Urothelium cell line (cell line): ENCODE measurements at places on chromosomes 2 and 18.

DNA sequence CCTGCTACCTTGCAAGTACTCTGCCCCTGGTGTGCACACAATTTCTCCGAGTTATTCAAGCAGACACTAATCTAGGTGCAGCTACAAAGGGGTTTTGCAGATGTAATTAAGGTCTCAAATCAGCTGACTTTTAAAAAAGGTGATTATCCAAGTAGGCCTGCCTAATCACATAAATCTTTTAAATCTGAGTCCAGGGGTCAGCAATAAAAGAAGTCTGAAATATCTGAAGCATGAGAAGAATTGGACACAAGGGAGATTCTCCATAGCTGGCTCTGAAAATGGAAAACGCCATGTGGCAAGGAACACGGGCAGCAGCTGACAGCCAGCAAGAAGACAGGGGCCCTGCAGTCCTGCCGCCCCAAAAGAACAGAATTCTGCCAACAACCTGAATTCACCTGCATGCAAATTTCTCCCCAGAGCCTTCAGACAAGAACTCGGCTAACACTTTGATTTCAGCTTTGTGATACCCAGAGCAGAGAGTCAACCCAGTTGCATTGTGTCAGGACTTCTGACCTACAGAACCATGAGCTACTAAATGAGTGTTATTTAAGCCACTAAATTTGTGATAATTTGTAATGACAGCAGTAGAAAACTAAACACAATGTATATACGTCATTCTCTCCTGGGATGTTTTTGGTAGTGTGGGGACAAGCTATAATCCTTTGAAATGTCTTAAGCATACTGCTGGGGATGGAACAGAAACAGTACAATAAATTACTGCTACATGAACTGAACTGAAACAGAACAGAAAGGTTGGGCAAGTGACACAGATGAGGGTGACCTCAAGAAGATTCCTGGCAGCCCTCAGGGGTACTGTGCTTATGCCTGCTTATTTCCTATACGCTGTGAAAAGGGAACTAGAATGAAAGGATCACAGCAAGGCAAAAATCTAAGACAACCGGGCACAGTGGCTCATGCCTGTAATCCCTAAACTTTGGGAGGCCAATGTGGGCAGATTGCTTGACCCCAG, 3.2 kb downstream of the INO80C start:
- no peak for DNase-seq

- no peak for DNase-seq
These were observed 62.3 kb upstream of the FSIP2 start for GRCh38 chr2:185676316-185676715.

DNA sequence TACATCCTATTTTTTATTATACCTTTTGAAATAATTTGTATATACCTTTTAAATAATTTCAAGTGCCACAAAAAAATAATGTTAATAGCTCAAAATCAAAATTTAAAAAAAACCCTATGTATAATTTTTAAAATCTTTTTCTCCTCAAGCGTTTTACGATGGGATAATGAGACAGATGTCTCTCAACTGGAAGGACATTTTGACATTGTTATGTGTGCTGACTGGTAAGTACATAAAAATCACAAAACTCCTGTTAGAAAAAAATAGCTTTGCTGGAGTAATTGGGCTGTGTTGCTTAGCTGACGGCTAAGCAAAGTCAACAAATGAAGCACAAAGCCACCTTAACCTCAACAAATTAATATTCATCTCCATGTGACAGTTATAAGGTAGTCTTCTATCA, 198.0 kb upstream of the SIX3 start:
- DNase-seq: no peak

DNA sequence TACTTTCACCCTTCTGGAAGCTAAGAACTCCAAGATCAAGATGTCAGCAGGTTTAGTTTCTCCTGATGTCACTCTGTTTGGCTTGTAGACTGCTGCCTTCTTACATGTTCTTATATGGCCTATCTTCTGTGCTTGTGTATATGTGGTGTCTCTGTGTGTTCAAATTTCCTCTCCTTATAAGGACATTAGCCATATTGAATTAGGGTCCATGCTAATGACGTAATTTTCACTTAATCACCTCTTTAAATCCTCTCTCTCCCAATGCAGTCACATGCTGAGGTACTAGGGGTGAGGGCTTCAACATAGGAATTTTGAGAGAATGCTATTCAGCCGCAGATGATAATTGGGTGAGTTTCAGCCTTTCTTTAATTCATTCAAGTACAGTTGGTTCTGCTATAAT, 458.3 kb upstream of the SYT4 start:
- no peak for DNase-seq

- DNase-seq: no peak
These were observed 37.4 kb upstream of the EPAS1 start for GRCh38 chr2:46259777-46260168.

GRCh38 chr2:220241423-220241822, 614.0 kb downstream of the SLC4A3 start:
- DNase-seq: no peak

DNA sequence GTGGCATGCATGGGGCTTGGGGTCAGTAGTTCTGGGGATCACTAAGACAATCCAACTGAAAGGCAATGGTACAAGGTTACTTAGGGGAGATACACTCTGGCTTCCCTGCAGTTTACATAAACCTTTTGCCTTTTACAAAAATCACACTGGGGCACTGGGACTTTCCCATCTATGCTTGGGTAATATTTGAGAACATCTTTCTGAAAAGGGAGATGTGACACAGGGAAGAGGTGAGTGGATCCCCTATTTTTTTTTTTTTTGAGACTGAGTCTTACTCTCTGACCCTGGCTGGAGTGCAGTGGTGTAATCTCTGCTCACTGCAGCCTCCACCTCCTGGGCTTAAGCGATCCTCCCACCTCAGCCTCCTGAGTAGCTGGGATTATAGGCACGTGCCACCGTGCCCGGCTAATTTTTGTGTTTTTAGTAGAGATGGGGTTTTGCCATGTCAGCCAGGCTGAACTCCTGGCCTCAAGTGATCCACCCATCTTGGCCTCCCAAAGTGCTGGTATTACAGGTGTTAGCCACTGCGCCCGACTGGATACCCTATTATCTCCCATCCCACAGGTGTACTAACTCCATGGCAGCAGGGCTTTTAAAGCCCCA, 82.8 kb upstream of the DNMT3A start:
- no peak for DNase-seq

- DNase-seq: no peak
These were observed 57.5 kb downstream of the KCTD18 start for GRCh38 chr2:200452377-200452776.

- no peak for DNase-seq
These were observed 942.9 kb upstream of the KLHL29 start for GRCh38 chr2:22442051-22442450.

GRCh38 chr2:3965211-3965610, 261.8 kb downstream of the DCDC2C start:
- no peak for DNase-seq

DNA sequence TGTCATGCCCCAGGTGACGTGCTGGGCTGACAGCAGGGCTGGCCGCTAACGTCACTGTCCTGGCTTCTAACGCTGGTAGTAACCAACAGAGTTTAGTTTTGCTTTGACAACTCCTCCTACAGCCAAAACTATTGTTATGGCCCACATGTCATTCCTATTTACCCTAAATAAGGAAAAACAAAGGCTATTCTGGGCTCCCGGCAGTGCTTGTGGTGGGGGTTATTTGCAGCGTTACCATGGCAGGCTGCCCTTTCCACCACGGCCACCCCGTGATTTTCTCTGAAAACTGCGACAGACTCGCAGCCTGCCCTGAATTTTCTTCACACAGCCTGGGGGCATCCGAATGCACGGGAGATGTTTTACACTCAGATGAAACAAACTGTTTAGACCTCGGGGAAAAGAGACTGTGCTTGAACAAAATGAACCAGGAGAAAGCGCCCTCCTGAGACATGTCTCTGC, 115.2 kb downstream of the FAM210A start:
- no peak for DNase-seq

DNA sequence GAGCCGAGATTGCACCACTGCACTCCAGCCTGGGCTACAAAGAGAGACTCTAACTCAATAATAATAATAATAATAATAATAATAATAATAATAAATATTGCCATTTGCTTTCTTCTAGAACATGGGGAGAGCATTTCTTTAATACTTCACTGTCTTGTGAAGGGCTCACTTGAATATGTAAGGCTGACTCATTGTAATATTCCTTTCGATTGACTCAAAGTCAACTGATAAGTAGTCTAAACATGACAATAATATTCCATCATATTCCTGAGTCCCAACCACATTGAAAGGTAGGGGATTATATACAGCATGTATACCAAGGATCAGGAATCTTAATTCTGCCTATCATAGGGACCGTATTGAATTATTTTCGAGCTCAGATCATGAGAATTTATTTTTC, 949.2 kb downstream of the DSC3 start:
- no peak for DNase-seq

DNA sequence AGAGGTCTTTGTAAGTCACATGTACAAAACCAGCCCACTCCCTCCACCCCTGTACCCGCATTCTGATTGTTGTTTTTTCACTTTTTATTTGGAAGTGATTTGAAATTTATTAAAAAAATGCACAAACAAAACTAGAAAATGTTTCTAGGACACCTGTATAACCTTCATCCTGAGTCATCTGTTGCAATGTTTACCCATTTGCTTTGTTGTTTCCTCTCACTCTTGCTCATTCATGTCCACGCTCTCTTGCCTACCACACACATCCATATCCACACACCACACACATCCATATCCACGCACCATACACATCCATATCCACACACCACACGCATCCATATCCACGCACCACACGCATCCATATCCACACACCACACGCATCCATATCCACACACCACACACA, 18.8 kb downstream of the ZNF407 start:
- no peak for DNase-seq

DNA sequence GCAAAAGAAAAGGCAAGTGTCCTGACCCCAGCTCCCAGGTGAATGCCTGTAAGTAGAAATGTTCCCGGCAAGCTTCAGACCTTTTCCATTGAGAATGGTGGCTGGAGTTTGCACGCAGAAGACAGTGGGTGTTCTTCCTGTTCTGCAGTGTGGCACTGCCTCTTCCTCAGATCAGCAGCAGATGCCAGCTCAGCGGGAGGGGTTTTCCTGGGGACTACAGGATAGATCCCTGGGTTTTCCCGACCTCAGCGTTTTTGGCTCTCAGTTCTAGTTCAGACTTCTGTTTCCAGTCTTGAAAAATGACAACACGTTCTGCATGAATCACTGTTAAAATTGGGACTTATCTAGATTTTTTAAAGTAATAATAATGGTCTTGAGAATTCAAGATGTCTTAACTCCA, 39.2 kb downstream of the GRHL1 start:
- DNase-seq: no peak

DNA sequence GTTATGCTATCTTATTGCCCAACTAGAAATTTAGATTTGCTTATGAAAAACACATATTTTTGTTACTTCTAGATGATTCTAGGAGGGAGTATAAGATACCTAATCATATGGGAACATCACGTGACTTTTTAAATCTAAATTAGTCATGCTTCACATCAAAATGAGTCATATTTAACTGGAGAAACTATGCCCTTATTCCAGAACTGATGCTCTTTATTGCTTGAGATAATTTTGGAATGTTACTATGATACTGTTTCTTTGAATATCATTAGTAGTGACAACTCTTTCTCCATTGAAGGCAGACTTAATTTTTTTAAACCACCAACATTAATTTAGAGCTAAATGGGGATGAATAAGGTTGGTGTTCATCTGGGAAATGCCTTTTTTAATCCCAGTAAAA, 19.9 kb upstream of the ELAC1 start:
- DNase-seq: no peak

DNA sequence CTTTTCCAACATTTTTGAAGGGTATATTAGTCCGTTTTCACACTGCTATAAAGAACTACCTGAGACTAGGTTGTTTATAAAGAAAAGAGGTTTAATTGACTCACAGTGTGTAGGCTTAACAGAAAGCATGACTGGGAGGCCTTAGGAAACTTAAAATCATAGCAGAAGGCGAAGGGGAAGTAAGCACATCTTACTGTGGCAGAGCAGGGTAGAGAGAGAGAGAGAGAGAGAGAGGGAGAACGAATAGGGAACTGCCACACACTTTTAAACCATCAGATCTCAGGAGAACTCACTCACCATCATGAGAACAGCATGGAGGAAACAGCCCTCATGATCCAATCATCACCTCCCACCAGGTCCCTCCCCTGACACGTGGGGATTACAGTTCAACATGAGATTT, 420.3 kb downstream of the SOCS6 start:
- DNase-seq: no peak

DNA sequence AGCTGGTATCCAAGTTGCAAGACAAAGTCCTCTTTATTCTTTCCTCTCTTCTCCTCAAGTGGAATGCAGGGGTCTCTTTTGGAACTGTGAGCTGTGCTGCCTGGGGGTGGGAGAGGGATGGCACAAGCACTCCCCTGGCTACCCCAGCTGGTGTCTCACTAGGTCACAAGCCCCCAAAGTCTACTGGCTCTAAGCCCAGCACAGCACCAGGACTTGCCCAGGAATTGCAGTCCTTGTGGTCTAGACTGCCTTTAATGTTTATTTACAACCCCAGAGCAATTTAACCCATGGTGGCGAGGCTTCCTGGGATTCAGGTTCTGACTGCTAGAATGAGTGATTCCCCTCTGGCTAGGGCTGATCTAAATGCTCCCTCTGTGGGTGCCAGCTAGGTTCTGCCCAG, 199.0 kb upstream of the STK17B start:
- no peak for DNase-seq

DNA sequence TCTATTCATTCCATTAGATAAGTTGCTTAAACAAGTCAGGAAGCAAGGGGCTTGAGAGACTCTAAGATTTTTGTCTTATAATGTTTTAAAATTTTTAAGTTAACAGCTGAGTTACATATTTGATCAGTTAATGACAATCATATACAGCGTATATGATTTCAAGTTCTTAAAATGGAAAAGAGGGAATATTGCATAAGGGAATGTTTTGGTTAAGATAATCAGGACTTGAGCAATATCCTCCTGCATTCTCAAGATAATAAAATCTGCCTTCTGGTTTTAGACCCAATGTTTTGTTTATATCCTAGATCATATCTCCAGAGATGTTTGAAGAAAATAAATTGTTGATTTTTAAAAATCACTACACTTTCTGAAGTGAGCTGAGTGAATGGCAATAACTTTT, 13.4 kb upstream of the DYNC1I2 start:
- no peak for DNase-seq

- DNase-seq: no peak
These were observed 50.4 kb downstream of the C1QL2 start for GRCh38 chr2:119108186-119108585.

GRCh38 chr2:197310987-197311420, 424 bp upstream of the ANKRD44 start:
- DNase-seq: no peak

DNA sequence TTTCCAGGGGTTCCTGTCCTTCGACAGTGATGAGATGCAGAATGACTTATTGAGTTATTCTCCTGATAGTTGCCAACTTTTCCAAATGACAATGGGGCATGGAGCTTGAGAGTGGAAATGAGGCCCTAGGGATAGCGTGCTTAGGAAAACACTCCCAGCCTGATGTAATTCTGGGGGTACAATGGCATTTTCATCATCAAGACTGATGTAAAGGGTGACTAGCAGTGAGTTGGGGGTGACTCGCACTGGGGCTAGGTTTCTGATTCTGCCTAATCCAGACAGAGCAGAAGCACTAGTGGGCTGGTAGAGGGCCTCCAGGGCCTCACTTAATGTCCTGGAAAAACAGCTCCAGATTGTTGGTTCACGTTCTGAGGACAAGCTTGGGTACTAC, 34.0 kb upstream of the IL37 start:
- no peak for DNase-seq
